ENCODE measurements at places on chromosomes 2 and 18.

DNA sequence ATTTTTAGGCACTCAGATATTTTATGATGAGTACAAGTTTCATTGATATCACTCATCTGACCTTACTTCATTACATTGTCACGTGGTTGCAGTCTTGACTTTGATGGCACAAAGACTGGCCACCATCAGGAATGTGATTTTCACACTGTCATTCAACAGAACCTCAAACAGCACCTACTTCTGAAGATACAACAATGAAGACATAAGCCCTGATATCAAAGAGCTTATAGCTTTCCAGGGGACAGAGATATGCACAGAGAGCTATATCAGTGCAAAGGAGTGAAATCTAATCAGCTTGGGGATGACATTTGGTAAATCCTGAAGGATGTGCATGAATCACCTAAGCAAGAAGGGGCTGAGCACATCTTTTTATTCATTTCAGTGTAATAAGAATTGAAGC is 72.3 kb downstream of the MEP1B start:
- no peak for DNase-seq

- DNase-seq: no peak
These were observed 170.3 kb downstream of the MAIP1 start for GRCh38 chr2:200125444-200126284.

- DNase-seq: no peak
These were observed 599.3 kb upstream of the ZEB2 start for GRCh38 chr2:145119225-145119624.

- DNase-seq: no peak
These were observed 173.4 kb downstream of the DIS3L2 start for GRCh38 chr2:232134939-232135338.

DNA sequence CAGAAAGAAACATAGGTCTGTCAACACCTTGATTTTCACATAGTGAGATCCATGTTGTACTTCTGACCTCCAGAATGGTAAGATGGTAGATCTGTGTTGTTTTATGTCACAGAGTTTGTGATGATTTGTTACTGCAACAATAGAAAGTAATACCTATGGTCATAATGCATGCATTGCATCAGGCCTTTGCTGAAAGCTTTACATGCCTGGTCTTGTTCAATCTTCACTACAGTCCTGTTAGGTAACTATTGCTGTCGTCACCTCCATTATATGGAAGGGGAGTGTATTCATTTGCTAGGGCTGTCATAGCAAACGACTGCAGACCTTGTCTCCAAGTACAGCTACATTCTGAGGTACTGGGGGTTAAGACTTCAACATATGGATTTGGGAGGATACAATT is 243.5 kb downstream of the ANAPC1 start:
- DNase-seq: no peak

DNA sequence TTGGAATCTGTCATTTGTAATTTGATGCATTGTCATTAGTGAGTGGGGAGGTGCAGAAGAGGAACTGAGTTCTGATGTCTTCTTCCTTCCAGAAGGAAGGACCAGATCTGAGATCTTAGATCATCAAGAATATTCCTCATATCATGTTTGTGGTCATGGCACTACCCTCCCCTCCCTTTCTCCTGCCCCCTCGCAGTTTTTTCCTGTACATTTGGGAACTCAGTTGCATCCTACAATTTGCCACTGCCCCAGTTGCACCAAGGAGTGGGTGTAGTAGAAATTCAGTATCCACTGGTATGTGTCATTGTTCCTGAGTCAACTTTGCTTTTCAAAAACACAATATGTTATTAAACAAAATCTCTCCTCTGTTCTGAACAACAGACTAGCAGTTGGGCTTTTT is 26.6 kb upstream of the ACVR1 start:
- DNase-seq: no peak

- DNase-seq: no peak
These were observed 24.4 kb downstream of the NMS start for GRCh38 chr2:100494712-100495111.

GRCh38 chr2:110727923-110728322 is 4.5 kb upstream of the ACOXL start:
- DNase-seq: no peak

DNA sequence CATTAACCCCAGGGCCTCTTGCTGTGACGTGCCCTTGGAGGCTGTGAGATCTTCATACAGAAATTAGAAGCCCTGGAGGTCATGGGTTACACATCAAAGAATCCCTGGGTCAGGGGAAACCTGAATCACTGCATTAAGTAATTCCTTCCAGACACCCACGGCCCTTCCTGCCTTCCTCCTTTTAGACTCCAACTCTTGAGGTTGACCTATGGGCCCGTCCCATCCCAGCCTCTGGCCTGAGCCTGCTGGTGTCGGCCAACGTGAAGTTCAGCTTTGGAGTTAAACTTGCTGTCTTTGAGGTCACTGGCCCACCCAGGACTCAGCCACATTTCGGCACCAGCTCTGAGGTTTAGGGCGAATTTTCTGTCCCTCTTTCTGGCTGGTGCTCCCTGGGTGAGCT is 198.3 kb downstream of the ACKR3 start:
- DNase-seq: no peak

- no peak for DNase-seq
These were observed 101.9 kb downstream of the NFATC1 start for GRCh38 chr18:79497638-79498081.

GRCh38 chr2:214382229-214382628 is 28.6 kb upstream of the VWC2L start:
- no peak for DNase-seq

- no peak for DNase-seq
These were observed 30.7 kb upstream of the MLPH start for GRCh38 chr2:237456200-237456843.

GRCh38 chr2:105737980-105738657 is 6.6 kb upstream of the NCK2 start:
- DNase-seq: no peak

- no peak for DNase-seq
These were observed 29.0 kb downstream of the PDE6D start for GRCh38 chr2:231752061-231752460.

- DNase-seq: no peak
These were observed 511 bp downstream of the MOB4 start for GRCh38 chr2:197516393-197516761.

Data from HS-5 (cell line).